ENCODE measurements at places on chromosomes 2 and 18. TPM values are rescaled to one million over a fixed set of nuclear protein-coding genes. Genes with fewer than 3 reads are reported as not detected.

Gene UGT1A5
- not detected for total RNA-seq

Gene CLEC4F
- total RNA-seq = 0.44 TPM

Gene FBXO48
- total RNA-seq = 1.3 TPM

Gene ZFAND2B
- total RNA-seq = 52.2 TPM

Gene MORN2
- 17.2 TPM for total RNA-seq

Gene GYPC
- 66.7 TPM for total RNA-seq

Gene TUBA4B
- total RNA-seq = not detected

Gene EVA1A
- 1.6 TPM for total RNA-seq

Gene ATP6V1B1
- total RNA-seq = not detected

Gene DSG1
- not detected for total RNA-seq

Gene TSPYL6
- 0.21 TPM for total RNA-seq

Gene MAL
- total RNA-seq = 200 TPM

Gene IL36B
- total RNA-seq = not detected

Gene YES1
- total RNA-seq = 64.2 TPM

Gene CKAP2L
- total RNA-seq = not detected

Gene EMX1
- not detected for total RNA-seq
